ENCODE measurements at places on chromosomes 12 and 14.

DNA sequence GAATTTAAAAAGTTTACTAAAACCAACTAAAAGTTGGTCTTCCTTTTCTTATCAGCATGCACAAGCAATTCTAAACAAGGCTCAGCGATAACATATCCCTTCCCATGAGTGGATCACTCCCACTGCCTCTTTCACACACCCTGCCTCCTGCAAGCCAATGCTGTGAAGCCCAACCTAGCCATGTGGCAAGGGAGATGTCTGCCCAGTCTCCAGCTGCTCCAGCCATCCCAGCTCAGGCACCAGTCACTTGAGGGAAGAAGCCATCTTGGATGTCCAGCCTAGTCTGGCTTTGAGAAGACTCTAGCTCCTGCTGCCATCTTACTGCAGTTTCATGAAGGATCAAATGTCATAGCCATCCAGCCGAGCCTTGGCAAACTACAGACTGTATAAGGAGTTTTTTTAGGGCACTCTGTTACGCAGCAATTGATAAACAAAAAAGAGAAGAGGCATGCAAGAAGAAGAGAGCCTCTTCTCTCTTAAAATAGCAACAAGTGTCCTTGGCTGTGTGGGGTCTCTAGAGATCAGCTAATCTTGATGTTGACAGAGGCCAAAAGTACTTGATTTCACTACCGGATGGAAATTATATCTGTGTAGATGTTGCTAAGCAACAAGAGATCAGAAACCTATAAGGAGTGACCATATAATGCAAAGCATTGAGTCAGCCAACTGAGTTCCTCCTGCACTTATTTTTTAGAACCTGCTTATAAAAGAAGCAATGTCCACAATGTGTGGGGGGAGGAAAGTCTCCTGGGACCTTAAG lies 108.9 kb downstream of the PTCSC3 start:
- DNase-seq, result no peak

- peak; percentile 49 for DNase-seq
These were observed 49.1 kb downstream of the BTG1 start for GRCh38 chr12:92096346-92097136.

DNA sequence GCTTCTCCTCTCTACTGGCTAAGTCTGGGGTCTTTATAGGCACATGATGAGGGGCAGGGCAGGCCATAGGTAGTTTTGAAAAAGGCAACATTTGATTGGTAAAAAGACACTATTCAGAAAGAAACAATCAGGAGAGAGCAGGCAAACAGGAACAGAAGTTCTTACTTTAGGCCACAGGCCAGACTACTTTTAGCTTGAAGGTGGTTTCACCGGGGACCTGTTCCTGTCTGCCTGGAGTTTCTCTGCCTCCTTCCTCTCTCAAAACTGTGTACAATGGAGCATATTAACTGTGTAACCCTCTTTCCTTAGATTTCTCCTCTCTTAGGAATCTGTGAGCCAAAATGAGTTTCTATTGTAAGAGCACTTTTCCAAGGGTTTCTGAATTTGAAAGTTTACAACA lies 167.9 kb upstream of the AVPR1A start:
- DNase-seq, result no peak

- DNase-seq, result peak; percentile 50
These were observed 97.1 kb upstream of the CDKN3 start for GRCh38 chr14:54299410-54300363.

DNA sequence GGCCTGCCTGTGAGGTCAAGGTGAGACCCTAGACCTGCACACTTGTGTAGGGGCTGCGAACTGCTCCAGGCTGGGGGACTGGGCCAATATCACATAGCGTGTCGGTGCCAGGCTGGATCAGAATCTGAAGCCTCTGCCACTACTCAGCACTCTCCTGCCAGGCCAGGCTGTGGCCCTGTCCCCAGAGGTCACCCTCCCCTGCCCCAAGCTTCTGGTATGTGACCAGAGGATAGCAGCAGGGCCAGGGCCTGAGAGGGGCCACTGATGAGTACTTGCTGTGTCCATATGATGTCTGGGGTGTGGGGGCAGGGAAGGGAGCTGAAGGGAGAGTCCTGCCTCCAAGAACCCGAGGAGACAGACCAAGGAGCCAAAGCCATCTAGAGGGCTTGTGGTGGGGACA lies 17.8 kb downstream of the ARL6IP4 start:
- no peak for DNase-seq

DNA sequence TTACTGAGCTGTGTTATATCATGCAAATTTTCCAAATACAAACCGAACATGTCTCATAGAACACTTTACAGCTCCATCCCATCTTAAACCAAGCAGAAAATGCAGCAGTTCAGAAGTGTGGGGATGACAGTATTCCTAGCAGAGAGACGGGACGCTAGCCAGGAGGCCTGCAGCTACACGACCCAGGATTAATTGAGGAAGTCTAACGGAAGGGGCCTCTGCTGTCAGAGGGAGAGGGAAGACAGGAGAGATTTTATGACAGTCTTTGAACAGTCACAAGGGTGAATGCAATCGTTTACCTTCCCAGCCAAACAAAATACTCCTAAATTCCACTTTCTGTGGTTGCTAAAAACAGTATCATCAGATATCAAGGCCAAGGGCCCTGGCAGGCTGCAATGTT lies 261.9 kb downstream of the TMEM132D start:
- no peak for DNase-seq

- peak; percentile 37 for DNase-seq
These were observed 79.8 kb downstream of the SRRM4 start for GRCh38 chr12:119060847-119061796.

All from fibroblast of villous mesenchyme (primary cell).